ENCODE measurements at places on chromosomes 1 and 21. TPM values are rescaled to one million over a fixed set of nuclear protein-coding genes. Genes with fewer than 3 reads are reported as not detected.
A peak's percentile ranks its signal among the peaks of the same experiment; 100 is the strongest.

- no peak overlapping the region for H3K27ac ChIP-seq
- no peaks in the 10 kb centered on the region for H3K4me1 ChIP-seq
- H3K4me3 ChIP-seq: no peak overlapping the region
- H3K36me3 ChIP-seq: peaks cover 4% of the 10 kb centered on the region
- DNase-seq: no peak
- no peaks in the 10 kb centered on the region for H3K27me3 ChIP-seq
Observed at GRCh38 chr1:214318356-214318755, 37.4 kb downstream of the SMYD2 start.

Gene IVL
- total RNA-seq: not detected

- H3K4me3 ChIP-seq: no peak overlapping the region
- peak; percentile 42 for DNase-seq
- H3K36me3 ChIP-seq: no peaks in the 10 kb centered on the region
- no peak overlapping the region for H3K27ac ChIP-seq
- peaks cover 32% of the 10 kb centered on the region for H3K4me1 ChIP-seq
- H3K27me3 ChIP-seq: no peaks in the 10 kb centered on the region
Observed at GRCh38 chr1:44670751-44671640, 3.3 kb downstream of the TMEM53 start.

GRCh38 chr21:32917362-32918135 is 108.2 kb upstream of the OLIG2 start:
- no peak for DNase-seq
- no peak overlapping the region for H3K4me3 ChIP-seq
- H3K27ac ChIP-seq: no peak overlapping the region
- H3K27me3 ChIP-seq: no peaks in the 10 kb centered on the region

Gene LCK
- 8.3 TPM for total RNA-seq

GRCh38 chr1:99728494-99729235 is 37.8 kb downstream of the FRRS1 start:
- peaks cover 10% of the 10 kb centered on the region for H3K36me3 ChIP-seq
- no peak overlapping the region for H3K27ac ChIP-seq
- no peaks in the 10 kb centered on the region for H3K4me1 ChIP-seq
- H3K4me3 ChIP-seq: no peak overlapping the region

DNA sequence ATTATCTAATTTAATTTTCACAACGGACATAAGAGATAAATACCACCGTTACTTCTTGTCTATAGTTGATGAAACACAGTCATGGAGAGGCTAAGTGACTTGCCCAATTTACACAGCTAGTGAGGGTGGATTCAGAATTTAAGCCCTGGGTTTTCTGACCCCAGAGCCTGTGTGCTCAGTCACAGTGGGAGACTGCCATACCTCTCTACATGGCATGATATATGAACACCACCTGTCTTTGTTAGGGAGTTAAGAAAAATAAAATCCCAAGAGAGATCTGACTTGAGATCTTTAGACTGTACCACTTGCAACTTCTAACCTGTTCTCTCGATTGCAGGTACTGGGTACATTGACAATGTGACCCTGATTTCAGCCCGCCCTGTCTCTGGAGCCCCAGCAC is 40.3 kb downstream of the LAMC2 start:
- H3K4me3 ChIP-seq: no peak overlapping the region
- no peaks in the 10 kb centered on the region for H3K36me3 ChIP-seq
- no peak overlapping the region for H3K27ac ChIP-seq
- DNase-seq: no peak

Gene TSPAN1
- total RNA-seq: 6.9 TPM

DNA sequence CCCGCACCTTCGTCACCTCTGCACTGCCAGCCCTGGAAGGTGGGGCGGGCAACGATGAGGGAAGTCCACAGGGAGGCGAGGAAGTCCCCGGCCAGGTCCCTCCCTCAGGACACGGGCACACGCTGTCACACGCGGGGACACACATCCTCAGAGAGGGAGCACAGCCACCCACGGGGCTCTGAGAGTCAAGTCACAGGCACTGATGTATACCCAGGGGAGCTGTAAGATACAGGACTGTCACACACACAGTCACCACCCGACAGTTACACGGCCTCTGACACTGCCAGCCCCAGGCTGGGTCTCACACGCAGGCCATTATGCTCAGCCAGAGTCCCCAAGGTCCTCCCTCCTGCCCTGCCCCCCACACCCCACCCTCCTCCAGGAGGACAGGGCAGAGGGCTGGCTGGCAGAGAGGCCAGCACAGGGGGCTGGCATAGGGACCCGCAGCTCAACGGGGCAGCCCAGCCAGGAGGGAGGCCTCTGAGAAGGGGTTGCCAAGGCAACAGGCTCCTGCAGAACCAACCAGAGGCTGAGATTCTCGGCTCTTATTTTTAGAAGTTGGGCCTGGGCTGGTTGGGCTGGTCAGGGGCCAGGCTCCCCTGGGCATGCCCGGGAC is 17.7 kb upstream of the ADGRB2 start:
- H3K36me3 ChIP-seq: no peaks in the 10 kb centered on the region
- DNase-seq: no peak
- no peak overlapping the region for H3K27ac ChIP-seq
- H3K4me3 ChIP-seq: no peak overlapping the region

All from upper lobe of right lung (tissue), 1 donor.